ENCODE measurements at places on chromosomes 2 and 18.

DNA sequence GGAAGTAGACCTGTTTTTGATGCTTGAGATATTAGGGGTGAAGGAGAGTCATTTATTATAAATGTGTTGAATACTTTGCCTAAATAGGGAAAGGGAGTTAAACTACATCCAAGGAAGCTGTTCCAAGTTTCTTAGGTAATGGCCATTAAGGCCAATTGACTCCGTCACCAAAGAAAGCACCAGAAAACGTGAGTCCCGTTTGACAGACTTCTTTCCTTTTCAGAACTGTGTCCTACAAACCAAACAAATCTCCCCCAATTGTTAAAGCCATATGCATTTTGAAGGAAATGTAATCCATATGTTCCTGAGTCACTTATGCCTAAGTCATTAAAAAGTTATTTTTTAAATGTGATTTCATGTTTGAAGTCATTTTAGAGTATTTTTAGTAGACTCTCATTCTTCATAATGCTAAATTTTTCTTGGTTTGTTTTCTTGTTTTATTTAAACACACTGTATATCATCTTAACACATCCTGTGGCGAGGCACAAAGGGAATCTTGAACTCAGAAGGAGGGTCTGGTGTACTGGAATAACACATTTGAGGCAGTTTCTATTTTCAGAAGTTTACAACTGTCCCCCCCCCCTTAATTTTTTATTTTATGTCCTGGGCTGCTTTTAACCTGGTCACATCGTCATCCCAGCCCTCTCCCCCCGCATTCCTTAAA is 133.7 kb downstream of the RHBDD1 start:
- no peak for DNase-seq

- DNase-seq, result no peak
Measured at GRCh38 chr2:240427729-240428128, 7.7 kb upstream of the GPC1 start.

GRCh38 chr2:54473851-54474250 is 17.7 kb downstream of the SPTBN1 start:
- no peak for DNase-seq

DNA sequence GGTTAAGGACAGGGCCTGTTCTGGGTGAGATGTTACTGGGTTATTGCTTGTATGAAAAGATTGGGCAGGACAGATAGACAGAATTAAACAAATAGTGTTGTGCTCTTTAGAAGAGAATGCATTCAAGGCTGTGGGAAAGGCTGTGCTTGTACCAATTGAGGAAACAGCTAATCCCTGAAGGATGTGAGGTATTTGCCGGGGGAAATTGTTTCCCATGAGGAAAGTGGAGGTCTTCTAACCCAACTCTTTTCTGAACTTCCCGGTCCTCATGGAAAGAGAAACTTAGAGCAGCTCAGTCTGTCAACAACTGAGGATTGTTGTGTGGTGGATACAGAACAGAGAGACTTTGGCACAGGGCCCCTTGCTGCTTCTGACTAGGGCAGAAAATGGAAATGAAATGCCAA is 9.5 kb downstream of the SLC1A4 start:
- DNase-seq, result no peak

DNA sequence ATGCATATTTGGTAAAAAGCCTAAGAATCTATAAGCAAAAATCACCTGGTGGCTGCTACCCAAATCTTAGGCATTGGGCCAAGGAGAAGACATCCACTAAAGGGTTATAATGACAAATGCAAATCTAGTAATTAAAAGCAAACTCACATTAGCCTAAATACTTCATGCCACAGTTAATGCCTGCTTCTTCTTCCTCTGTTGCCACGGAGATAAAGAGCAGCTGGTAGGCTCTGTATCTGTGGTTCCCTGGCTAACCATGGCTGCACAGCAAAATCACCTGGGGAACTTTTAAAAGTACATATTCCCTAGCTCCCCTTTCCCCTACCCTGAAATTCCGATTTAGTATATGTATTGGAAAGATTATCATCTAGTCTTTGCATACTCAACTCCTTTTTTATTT is 114.3 kb downstream of the LNPK start:
- no peak for DNase-seq
